Stimulated activated naive CD4-positive, alpha-beta T cell treated with Interleukin-2 at 50 U/mL for 16 hours (primary cell): ENCODE measurements at places on chromosomes 11 and 22.

- no peak for DNase-seq
Observed at GRCh38 chr11:9123595-9124304, 32.4 kb upstream of the SCUBE2 start.

DNA sequence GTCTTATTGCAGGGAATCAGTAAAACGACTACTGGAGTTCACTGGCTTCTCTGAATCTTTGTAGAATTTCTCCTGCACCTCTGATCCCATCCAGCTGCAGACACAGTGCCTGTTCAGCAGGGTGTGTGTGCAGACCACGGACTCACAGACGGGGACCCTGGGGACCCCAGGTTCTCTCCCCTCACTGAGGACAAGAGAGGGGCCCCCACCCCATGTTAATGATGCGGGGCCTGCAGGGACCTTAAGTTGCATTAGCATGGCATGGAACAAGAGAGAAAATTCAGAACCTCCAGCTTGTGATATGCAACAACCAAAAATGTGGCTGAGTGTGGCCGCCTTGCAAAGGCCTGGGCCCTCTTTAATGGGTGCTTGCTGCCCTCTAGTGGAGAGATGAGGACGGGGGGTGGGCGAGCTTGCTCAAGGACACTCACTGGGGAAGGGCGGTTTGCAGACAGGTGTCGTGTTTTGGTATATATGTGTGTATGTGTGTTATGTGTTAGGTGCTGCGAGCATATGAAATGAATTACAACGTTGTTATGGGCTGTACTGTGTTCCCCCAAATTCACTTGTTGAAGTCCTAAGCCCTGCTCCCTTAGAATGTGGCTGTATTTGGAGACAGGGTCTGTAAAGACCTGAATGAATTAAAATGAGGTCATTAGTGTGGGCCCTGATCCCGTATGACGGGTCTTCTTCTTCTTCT, 84.4 kb upstream of the SEPTIN5 start:
- DNase-seq = peak; percentile 79

GRCh38 chr22:38748487-38749136, 7.2 kb downstream of the SUN2 start:
- DNase-seq = no peak

GRCh38 chr11:86249307-86250098, 5.0 kb downstream of the EED start:
- no peak for DNase-seq

DNA sequence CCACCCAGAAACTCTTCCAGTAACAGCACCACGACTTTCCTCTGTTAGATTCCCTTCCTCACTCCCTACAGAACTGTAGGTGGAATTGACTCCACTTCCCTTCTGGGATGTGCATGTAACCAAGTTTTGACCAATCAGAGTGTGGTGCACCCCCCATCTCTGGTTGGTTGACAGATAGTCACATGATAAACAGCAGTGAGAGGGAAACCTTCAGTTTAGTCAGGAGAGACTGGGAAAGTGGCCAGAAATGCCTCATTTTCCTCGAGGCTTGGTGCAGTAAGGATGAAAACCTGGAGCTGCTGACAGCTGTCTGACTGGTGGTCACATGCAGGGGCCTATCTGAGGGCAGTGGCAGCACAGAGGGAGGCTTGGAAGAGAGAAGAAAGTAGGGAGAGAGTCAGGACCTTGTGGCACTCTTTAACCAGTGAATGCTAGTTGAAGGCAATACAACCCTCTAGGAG, 67.3 kb upstream of the GRK3 start:
- no peak for DNase-seq

- DNase-seq = no peak
Observed at GRCh38 chr11:75939992-75940391, 125.0 kb downstream of the UVRAG start.

DNA sequence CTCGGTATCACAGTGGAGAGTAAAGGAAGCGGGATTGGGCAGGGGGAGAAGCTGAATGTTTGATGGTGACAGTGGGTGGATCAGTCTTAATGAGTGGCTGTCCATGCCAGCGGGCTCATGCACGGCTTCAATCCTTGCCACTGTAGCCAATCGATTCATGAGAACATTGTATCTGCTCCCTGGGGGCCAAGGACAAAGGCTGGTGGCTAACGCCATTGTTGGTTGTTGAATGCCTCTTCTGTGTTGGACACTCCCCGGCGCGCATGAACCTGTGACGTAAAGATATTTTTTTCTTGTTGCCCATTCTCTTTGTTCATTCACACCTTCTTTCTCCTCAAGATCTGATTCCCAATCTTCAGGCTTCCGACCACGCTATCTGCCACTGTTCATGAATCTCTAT, 20.9 kb upstream of the ATXN10 start:
- no peak for DNase-seq

DNA sequence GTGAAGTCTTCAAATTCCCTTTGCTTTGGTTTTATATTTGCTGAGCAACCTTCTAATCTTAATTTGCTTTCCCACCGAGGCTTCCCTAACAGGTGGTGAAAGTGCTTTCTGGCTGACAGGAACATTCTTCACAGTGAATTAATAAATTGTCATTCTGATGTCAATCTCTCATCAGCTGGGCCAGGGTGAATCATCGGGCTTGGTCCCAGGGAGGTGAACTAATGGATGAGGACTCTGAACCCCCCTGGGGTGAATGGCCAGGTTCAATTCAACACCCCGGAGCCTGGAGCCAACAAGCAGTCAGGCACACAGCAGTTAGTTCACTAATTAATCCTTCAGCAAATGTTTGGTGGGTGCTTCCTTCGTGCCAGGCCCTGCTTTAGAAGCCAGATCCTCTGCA, 155.4 kb upstream of the PDGFD start:
- no peak for DNase-seq

- no peak for DNase-seq
Observed at GRCh38 chr11:21492931-21493330, 700.0 kb upstream of the ANO5 start.

GRCh38 chr11:6427516-6427915, 8.6 kb upstream of the APBB1 start:
- DNase-seq = no peak

GRCh38 chr11:2882396-2883110, 3.0 kb downstream of the CDKN1C start:
- DNase-seq = no peak

GRCh38 chr11:126502982-126503381, 147.5 kb downstream of the ST3GAL4 start:
- DNase-seq = no peak

- no peak for DNase-seq
Observed at GRCh38 chr11:33268945-33269540, 11.9 kb downstream of the HIPK3 start.

DNA sequence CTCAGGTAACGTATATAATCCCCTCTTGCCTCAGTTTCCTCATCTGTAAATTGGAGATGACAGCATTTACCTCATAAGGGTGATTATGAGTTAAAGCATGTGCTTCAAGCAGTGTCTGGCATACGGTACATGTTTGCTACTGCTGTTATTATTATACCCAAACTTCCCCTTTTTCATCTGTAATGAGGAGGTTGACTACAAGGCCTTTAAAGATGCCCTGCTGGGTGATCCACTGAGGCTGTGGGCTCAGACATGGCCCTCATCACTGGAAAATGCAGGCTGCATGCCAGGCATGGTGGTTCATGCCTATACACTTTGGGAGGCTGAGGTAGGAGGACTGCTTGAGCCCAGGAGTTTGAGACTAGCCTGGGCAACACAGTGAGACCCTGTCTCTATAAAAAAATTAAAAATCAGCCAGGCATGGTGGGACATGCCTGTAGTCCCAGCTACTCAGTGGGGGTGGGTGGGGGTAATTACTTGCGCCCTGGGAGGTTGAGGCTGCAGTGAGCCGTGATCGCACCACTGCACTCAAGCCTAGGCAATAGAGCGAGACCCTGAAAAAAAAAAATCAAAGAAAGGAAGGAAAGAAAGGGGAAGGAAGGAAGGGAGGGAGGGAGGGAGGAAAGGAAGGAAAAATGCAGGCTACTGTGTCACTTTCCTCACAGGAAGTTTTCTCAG, 4.3 kb downstream of the PIK3IP1 start:
- DNase-seq = no peak
